Body of pancreas (tissue), 4 donors: ENCODE measurements at places on chromosomes 1 and 21.

DNA sequence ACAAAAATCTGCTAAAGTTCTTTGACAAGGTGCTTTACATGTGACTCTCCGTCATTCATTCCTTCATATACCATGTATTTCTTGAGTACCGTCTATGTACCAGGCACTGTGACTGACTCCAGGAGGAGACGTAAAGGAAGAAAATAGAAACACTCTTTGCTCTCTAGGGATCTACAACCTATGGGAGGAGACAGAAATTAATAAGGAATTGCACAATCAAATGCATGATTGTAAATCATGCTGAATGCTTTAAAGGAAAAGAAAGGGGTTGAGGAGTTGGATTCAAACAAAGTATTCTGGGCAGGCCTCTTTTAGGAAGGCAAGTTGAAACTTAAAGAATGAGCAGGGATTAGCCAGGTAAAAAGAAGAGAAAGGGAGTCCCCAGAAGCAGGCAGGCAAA, 239.1 kb upstream of the FGGY start:
- no peak for DNase-seq

GRCh38 chr1:78799926-78800325, 150.3 kb downstream of the IFI44 start:
- no peak for DNase-seq

- DNase-seq, result no peak
Measured at GRCh38 chr1:211697356-211697755, 21.9 kb upstream of the NEK2 start.

- DNase-seq, result no peak
Measured at GRCh38 chr1:95948023-95948422, 714.0 kb downstream of the RWDD3 start.

- DNase-seq, result peak; percentile 51
Measured at GRCh38 chr1:21468599-21468998, 28.7 kb downstream of the NBPF3 start.

DNA sequence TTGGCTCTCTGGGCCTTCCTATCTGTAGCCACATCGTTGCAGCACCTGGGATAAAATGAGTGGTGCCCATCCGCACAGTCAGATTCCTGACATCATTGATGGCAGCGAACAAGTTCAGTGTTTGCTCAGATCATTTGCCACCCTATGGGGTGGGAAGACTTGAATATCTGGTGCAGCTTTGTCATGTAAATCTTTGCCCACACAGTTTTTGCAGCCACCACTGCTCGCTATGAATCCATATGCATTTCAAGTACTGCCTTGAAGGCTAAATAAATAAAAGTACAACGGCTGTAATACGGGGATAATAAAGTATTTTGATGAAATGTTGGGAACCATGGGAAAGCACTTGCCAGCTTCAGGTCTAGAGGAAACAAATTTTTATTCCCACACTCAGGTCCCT, 56.3 kb upstream of the COA6 start:
- no peak for DNase-seq

DNA sequence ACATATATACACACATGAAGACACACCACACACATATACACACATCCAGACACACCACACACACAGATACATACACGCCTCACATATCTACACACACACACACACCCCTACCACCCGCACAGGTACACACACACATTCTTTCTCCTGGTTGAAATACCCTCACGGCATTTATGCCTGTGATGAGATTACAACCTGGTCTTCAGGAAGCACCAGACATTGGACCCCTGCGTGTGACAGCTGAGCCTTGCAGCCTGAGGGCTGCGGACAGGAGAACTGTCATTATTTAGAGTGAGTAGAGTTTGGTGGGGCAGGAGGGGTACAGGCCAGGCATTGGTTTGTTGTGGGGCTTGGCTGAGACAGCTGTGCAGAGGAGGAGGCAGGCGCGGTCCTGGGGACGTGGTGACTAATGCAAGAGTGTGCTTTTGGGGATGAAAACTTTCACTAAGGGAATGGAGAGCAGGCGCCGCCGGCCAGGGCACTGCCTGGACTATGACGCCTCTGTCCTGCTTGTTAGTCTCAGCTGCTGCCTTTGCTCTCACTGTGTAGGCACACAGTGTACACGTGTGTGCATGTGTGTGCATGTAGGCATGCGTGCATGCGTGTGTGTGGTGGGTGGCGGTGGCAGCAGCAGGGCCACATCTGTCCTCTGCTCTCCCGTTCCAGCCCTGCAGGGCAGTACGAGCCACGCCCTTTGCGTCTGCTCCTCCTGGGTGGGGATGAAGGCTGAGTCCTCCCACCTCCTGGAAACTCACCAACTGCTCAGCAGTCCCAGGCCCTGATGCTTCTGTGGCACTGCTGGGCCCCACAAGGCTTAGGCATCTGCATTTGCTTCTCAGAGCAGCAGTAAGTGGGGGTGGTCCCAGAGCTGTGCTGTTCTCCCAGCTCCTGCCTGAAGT, 57.6 kb downstream of the SPSB1 start:
- DNase-seq, result no peak

GRCh38 chr1:102050556-102050955, 53.8 kb upstream of the OLFM3 start:
- DNase-seq, result no peak

GRCh38 chr1:214192825-214193643, 87.9 kb upstream of the SMYD2 start:
- no peak for DNase-seq

DNA sequence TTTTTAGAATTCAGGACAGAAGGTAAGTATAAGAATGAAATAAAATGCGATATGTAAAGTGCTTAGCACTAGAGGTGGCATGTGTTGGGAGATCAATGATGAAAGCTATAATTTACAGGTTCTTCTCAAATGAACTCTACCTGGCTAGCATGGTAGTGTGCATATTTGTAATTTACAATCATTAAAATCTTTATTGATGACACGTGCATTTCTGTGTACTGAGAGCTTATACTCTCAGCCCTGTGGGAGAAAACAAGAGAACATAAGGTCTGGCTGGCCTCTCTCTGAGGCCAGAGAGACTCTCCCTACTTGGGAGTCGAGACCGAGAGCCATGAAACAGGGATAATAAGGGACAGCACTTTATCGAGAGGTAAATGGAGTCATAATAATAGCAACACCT, 76.4 kb downstream of the COLGALT2 start:
- DNase-seq, result no peak

DNA sequence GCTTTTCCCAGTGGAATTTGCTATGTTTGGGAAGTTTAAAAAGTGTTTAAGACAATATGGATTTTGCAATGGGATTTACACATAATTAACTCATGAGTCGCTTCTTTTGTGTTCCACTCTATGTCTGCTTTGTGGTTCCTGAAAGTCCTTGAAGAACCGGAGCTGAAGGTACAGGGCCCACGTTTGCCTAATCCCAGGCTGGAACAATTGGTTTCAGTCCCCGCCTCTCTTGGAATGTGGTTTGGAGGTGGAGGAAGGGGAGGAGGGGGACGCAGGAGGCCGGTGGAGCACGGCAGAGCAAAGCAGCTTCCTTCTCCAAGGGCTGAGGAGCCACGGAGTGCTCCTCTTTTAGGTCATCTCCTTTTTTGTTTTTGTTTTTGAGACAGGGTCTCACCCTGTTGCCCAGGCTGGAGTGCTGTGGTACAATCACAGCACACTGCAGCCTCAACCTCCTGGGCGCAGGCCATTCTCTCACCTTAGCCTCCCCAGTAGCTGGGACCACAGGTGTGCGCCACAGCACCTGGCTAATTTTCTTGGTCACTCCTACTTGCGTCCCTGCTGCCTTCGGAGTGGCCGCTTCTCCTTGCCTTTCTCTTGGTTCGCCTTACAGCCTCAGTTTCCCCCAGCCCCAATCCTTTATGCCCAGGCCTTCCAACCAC, 129.5 kb upstream of the ERRFI1 start:
- no peak for DNase-seq

GRCh38 chr21:31895077-31895835, 22.4 kb downstream of the HUNK start:
- DNase-seq, result no peak

GRCh38 chr1:214102907-214103306, 115.1 kb downstream of the PROX1 start:
- no peak for DNase-seq

GRCh38 chr1:156226116-156226538, 13.3 kb downstream of the PMF1 start:
- DNase-seq, result no peak

DNA sequence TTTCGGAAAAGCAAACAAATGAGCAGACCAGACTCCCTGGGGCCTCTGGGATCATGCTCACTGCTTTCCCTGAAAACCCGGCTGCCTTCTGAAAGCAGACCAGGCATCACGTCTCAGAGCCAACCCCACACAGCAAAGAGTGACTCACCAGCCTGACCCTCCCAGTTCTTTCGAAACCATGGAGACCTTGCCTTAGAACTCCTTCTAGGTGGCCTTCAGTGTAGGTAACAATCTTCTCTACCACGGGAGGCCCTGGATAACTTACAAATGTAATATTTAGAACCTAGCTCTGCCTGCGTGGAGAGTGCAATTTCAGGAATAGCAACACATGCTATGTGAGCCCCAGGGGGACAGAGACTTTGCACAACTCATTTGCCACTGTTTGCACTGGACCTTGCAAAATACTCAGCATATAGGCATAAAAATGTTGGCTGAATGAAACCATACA, 105.2 kb downstream of the SUSD4 start:
- DNase-seq, result peak; percentile 72

DNA sequence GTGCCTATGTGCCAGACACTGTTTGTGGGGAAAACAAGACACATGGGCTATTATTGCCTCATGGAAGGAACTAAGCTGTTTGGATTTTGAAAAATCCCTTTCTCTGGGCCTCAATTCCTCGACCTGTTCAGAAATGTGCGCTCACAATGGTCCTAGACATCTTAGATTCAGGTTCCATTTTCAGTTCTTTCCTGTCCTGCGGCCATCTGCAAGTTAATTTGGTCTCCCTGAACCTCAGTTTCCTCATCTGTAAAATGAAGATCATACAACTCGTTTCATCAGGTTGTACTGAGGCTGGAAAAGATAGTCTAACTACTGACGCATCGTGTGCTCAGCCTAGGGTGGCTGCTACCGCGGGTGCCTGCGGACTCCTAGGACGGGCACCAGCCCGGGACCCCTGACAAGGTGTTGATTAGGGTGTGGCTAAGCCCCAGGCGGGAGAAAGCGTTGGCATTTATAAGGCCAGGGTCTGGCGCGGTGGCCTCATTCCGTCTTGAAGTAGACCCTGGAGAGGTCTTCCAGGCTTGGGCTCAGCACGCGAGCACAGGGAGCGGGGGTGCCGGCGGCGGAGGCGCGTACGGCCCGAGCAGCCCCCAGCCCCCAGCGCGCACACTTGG, 493 bp upstream of the ELOA start:
- DNase-seq, result no peak

DNA sequence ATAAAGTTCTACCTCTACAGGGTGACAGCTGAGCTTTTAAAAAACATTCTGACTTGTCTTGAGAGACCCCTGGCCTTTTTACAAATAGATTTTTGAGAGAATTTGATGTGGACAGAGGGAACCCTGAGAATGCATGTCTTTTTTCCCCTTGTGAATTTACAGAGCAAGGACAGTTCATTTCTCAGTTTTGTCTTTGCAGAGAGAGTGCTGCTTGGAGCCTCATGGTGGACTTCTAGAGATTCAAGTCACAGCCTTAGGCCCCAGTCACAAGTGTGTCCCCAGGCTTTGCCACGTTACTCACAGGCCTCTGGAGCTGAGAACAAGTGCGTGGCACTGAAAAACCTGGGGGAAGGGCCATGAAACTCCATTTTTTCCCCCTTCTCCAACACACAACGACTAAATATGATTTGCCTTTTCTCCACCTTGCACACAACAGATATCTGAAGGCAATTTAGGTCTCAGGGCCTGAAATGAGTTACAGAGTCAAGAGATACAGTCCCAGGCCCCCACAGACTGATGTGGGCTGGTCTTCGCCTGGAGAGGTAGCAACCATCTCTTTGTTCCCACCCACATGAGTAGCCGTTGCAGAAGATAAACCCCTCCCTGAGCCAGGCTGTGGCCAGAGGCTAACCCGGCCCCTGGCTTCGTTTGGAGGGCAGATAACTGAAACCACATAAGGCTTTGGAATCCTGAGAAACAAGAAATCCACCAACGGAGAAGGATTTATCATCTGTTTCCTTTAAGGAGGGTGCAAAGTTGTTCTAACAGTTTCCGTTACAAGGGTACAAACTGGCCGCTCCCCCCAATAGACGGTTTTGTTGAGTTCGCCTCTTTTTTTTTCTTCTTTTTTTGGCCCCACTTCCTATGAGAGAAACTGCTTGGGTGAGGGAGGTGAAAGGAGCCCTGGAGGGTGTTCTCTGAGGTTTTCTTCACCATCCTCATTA, 1.0 kb upstream of the PIGV start:
- DNase-seq, result peak; percentile 35

DNA sequence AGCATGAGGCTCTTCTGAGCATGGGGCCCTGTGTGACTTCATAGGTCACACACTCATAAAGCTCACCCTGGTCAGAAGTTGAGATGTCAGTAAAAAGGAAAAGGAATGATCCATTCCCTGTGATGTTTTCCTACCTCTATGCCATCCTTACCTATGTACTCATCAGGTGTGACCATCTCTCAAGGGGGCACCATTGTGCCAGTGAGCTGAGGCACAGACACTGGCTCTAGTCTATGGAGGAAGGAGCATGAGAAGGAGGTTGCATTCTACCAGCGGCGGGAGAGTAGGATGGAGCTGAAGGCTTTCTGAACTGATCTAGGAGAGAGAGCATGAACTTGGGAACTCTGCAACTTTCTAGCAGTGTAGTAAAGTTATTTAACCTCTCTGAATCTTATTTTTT, 65.8 kb upstream of the RGL1 start:
- no peak for DNase-seq

GRCh38 chr1:8355439-8356255, 37.7 kb downstream of the SLC45A1 start:
- no peak for DNase-seq

DNA sequence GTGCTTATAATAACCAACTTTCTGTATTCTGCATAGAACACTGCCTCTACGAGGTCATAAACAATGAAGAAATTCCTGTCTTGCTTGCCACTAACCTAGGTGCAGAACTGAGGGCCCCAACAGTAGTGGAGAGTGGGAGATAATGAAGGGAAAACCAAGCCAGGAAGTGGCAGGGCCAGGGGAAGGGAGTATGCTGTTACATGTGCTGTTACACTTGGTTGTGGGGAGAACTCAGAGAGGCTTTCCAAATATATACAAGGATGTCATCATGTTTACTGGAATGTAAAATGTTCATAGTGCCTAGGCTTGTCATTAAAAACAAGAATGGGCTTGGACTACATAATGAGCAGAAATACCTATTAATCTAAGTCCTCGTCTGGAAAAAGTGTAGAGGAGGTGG, 31.1 kb downstream of the NHLH2 start:
- no peak for DNase-seq

DNA sequence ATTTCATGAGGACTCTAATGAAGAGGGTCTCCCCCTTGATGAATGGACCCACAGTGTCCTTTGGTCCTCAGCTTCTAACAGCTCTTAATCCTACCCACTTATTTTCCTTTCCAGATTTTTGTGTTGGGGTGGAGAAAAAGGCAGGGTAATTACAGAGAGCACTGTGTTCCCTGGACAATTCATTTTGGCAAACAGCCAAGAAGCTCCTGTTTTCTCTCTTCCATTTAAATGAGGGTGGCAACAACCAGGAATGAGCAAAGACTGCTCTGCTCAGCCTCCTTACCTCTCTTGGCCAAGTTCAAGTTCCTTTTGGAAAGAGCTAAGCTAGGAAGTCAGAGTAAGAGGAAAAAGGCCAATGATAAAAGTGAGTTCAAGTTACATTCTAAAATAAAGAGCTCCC, 11.9 kb downstream of the XKR8 start:
- no peak for DNase-seq
